ENCODE measurements at places on chromosomes 6 and 20.

- DNase-seq, result no peak
Measured at GRCh38 chr20:19893356-19893755, 123.8 kb upstream of the NAA20 start.

DNA sequence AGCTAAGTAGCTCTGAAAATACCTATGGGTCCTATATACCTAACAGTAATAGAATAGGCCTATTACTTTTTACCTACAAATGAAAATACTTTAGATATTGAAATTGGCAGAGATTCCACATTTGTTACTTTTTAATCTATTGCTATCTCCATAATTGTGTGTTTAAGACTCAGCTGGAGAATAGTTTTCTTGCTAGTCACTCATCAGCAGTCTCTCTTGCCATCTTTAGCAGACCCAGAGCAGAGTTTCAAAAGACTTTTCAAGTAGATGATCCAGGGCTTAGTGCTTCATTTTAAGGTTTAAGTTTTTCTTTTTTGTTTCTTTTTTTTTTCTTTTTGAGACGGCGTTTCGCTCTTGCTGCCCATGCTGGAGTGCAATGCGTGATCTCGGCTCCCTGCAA is 12.9 kb downstream of the ANKS1A start:
- DNase-seq, result no peak

DNA sequence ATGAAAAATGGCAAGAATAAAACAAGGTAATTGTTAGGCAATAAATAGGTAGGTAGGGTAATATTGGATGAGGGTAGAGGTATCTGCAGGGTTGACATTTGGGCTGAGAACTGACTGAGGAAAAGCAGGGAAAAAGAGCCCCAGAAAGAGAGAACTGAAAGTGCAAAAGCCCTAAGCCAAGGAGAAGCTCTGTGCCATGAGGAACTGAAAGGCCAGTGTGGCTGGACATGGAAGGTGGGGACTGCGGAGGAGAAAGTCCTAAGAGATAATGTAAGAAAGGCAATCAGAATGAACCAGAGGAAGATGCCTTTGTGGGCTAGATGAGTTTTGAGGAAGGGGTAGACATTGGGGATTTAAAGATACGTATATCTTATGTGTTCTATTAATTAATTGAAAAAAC is 9.9 kb upstream of the HIVEP2 start:
- no peak for DNase-seq

DNA sequence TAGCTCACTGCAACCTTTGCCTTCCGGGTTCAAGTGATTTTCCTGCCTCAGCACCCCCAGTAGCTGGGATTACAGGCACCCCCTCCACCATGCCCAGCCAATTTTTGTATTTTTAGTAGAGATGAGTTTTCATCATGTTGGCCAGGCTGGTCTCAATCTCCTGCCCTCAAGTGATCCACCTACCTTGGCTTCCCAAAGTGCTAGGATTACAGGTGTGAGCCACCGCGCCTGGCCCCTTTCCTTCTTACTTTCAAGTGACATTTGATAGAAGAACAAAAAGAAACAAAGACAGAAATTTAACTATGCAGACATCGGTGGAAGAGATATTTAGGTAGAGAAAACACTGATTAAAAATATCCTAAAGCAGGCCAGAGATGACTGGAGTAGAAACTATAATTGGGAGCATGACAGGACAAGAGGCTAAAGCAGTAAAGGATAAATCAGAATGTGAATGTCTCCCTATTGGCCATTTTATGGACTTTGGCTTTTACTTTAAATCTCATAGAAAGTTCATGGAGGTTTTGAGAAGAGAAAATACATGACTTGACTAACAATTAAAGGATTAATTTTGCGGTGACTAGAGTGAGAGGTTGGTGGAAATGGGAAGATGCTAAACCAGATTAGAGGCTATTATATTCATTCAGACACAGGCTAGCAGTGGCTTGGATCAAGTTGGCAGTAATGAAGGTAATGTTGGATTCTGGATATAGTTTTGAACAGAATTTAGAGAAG is 2.2 kb upstream of the EYS start:
- no peak for DNase-seq

- no peak for DNase-seq
Measured at GRCh38 chr6:165082636-165083035, 226.8 kb downstream of the C6orf118 start.

DNA sequence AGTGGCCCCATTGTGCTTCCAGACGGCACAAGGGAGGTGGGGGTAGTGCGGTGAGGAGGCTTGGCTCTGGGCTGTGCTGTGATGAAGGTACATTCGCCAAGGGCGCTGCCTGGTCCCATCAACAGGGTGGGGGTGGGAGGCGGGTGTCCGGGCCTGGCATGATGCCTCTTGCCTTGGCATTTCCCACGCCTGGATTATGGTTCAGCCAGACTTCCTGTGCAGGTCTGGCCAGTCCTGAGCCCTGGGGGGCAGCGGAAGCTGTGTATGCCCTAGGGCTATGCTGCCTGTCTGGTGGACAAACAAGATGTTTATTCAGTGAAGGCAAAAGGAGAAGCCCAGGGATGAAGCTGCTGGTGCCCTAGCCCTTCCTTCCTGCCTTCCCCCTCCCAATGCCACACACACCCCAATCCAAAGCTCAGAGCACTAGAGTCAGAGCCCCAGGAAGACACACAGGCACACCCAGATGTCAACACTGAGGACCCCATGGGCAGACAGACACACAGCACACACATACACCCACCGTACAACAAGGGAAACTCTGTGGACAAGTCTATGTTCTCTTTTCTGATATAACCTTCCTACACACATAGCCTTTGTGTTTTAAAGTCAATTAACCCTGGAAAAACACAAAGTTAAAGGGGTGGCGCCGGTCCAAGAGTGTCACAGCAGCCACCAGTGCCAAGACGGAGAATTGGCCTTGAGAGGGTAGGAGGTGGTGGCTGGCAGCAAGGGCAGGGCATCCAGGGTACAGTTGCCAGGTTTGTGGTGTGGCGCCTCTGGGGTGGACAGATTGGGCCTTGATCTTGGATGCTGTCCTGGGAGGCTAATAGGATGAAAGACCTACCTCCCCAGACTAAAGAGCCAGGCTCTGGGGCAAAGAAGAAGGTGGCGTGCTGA is 54.7 kb upstream of the SAYSD1 start:
- no peak for DNase-seq

DNA sequence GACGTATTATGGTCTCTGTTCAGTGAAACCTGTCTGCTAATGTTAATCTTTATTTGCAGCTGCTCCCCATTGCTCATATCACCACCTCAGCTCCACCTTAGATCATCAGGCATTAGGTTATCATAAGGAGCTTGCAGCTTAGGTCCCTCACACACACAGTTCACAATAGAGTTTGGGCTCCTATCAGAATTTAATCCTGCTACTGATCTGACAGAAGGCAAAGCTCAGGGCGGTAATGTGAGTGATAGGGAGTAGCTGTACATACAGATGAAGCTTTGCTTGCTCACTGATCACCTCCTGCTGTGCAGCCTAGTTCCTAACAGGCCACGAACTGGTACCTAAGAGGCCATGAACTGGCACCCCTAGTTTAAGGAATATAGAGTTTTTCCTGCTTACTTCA is 989.7 kb downstream of the EYS start:
- DNase-seq, result no peak

DNA sequence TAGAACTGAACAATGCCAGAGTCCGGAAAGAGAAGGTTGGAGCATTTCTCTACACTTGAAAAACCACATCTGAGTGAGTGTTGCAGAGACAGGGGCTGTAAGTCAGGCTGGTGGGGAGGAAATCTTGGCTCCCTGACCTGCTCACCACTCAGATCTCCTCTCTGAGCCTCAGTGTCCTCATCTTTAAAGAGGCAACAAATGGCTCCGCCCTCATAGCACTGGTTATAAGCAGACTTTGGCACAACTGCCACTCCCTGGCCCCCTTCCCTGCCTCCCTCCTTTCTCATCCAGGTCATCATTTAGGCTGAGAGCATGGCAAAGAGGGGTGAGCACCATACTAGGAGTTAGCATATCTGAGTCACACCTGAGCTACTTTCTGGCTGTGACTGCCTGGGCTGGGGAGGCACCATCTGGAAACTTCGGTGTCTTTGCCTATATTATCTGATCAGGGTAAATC is 10.6 kb downstream of the SIRPG start:
- no peak for DNase-seq

- peak; percentile 42 for DNase-seq
Measured at GRCh38 chr6:116060572-116061283, at the start of gene FRK. Gene FRK, minus strand, starts transcription at chr6:116060891. Its CDS starts 580 bp downstream, at chr6:116060311.

DNA sequence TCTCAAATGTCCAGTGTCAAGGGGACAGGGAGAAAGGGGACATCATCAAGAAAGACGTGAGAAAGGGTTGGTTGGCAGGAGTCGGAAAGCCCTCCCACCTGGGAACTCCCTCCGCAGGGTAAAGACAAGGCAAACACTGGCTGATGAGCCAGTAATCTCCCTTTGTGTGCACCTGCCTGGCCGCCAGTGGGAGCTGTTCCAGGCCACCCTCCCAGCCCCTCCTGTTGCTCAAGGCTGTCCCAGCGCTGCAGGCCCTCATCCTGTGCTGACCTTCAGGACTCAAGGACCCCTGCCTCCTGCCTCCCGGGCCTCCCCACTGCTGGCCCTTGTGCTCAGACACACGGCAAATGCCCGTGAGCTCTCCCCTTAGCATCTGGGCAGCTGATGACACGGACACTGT is 7.4 kb downstream of the FRMD1 start:
- no peak for DNase-seq

DNA sequence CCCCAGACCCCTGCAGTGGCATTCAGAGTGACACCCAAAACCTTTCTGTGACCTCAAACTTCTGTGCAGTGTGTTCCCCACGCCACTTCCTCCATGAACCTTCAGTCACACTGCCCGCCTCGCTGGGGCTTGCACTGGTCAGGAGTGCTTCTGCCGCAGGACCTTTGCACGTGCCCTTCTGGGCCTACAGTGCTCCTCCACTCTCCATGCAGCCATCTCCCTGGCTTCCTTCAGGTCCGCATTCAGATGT is 27.1 kb downstream of the SYNJ2 start:
- no peak for DNase-seq

DNA sequence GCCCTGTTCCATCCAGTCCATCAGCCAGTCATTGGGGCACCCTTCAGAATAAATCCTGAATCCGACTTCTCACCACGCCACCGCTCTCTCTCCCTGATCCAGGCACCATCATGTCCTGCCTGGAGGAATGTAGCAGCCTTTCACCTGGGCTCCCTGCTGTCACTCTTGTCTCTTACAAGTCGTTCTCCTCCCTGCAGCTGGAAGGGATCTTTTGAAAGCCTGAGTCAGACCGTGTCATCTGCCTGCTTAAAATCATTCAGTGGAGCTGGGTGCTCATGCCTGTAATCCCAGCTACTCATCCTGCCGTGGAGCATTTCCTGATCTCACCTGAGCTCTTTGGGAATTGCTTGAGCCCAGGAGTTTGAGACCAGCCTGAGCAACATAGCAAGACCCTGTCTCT is 19.2 kb upstream of the KCNG1 start:
- DNase-seq, result no peak

DNA sequence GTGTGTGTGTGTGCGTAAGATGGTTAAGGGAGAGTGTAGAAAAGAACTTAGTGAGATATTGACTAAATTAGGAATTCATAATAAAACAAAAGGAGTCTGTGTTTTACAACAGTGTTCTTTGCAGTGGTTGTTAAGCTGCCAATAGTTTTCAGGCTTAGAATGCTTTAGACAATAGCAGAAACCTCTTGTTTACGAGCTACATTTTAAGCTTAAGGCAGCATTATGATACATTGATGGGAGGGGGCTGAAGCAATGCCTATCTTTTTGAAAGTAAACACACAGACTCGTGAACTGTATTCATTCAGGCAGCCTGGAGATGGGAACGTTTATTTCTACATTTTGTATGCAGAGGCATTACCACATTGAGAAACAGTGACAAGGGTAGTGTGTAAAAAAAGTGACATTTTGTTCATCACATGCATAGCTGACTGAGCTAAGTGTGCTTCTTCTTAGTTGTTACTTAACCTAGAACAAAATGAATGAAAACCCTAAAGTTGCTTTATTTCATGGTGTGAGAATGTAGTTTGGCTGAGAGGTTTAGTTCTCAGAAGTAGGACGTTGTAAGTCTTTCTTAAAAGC is 21.2 kb downstream of the CLVS2 start:
- no peak for DNase-seq

- DNase-seq, result no peak
Measured at GRCh38 chr6:3325210-3325609, 66.5 kb downstream of the PSMG4 start.

DNA sequence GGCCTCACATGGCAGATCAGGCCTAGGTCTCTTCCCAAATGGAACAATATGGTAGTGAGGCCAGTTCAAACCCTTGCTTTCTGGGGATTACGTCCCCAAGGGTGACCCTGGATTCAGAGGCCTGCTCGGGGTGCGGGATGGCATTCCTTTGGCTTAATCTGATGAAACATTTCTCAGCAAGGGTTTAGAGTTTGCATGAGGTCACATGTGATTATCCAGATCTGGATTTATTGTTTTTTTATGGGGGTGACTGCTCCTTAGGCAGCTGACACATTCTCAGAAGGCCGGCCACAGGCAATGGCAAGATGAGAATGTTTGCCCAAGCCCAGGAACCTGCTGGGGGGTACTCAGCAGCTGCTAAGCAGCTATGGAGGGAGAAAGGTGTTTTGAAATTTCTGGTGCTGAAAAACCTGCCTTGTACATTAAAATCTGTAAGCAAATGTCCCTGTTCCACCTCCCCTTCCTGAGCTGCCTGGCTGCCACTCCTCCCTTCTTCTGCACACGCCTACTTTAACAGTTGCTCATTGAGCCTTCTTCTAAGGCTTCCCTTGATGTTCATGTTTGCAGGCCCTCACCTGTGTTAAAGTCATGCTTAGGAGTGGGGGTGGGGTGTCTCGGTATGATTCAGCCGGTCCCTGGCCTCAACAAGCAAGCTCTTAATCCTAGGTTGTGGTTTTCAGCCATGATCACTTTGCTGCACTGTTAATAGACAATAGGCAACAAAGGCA is 37.9 kb upstream of the FUCA2 start:
- no peak for DNase-seq

GRCh38 chr6:69868961-69869360 is 2.6 kb downstream of the COL19A1 start:
- no peak for DNase-seq

DNA sequence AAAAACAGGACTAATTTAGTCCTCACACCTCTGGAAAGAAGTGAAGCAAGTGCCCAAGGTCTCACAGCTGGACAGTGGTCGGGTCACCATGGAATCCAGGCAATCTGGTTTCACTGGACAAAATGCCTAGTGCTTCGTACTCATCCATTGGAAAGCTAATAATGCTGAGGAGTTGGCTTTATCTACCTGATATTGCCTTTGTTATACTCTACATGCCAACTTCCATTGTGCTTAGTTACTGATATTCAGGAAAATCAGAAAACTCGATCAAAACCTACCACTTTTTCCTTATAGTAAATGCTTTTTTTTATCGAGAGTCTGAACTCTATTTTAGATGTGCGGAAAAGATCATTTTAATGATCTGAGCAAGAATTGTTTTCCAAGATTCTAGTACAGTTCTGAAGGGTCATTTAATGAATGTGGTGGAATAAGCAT is 966 bp downstream of the CFAP206 start:
- DNase-seq, result no peak

Measured in SK-N-MC (cell line).